ENCODE measurements at places on chromosomes 7 and 10.

GRCh38 chr7:104891949-104892348, 122.1 kb upstream of the KMT2E start:
- DNase-seq = no peak

GRCh38 chr10:11144626-11145494, 127.2 kb downstream of the CELF2 start:
- DNase-seq = no peak

GRCh38 chr10:49791100-49791499, 29.0 kb upstream of the OGDHL start:
- no peak for DNase-seq

DNA sequence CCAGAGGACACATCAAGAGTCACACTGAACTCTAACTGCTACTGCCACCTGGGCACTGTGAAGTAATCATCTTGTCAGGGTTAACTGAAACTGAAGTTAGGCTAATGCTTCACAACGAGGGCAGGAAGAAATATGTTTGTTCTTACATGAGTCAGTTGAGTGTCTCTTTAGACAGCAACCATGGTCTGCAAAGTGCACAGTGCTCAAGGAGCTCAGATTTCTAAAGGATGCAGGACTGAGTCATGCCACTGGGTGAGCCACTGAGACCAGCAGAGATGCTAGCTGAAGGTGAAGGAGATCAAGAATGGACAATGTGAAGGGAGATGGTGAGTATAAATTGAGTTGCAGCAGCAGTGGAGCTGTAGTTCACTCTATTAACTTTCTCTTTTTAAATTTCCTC, 76.0 kb upstream of the CTTNBP2 start:
- DNase-seq = no peak

DNA sequence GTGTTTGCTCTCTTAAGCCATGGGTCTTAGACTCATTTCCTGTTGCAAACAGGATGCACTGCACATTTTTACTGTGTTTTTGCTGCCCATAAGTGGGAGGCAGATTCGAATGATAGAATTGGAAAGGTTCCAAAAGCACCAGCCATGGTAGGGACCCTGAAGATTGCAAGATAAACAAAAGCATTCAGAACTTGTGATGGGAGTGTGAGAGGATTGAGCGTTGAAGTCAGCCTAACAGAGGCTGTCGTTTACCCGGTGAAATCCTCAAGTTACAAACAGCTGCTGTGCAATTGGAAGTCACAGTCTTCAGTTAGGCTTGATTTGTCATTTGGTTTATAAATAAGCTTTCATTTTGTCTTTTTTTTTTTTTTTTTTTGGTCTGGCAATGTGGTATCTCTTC, 192.7 kb upstream of the MKI67 start:
- DNase-seq = no peak

DNA sequence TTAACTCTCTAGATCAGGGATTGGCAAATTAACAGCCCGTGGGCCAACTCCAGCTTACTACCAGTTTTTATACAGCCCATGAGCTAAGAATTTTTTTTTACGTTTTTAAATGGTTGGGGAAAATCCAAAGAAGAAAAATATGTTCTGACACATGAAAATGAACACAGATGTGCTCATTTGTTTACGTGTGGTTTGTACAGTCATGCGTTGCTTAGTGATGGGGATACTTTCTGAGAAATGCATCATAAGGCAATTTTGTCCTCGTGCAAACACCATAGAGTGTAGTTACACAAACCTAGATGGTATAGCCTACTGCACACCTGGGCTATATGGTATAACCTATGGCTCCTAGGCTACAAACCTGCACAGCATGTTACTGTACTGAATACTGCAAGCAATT, 8.3 kb upstream of the SMKR1 start:
- peak; percentile 95 for DNase-seq

- peak; percentile 4 for DNase-seq
Observed at GRCh38 chr7:98210513-98211220, 572 bp upstream of the BHLHA15 start.

DNA sequence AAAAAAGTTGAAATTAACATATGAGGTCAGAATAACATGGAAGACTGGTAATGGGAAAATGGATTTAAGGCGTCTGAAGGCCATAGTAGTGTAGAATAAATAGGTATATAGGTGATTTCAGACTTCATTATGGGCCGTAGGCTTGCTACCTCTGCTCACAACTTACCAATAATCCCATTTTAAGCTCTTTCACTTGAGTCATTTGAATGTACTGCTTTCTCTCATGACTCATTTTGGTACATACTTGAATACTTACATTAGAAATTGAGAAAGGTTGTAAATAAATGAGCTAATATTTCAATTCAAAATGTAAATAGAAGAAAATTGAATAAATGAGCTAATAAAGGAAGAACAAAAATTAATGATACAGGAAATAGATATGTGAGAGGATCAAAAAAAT, 42.2 kb upstream of the NEUROD6 start:
- no peak for DNase-seq

GRCh38 chr10:86851328-86852207, 95.1 kb downstream of the BMPR1A start:
- peak; percentile 84 for DNase-seq

GRCh38 chr10:31709028-31709427, 219.6 kb downstream of the ARHGAP12 start:
- DNase-seq = no peak

DNA sequence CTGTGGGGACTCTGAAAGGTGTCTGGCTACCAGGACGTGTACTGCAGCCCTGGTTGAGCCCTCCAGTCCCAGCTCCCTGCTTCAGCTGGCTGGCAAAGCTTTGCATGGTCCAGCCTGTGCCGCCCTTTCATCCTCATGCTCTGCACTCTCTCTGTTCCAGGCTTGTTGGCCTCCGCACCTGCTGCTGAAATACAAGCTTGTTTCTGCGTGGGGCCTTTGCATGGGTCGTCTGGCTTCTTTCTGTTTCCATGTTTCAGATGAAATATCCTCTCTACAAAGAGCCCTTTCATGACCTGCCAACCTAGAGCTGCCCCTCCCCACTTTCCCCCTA, 45.9 kb downstream of the TSPAN15 start:
- no peak for DNase-seq

DNA sequence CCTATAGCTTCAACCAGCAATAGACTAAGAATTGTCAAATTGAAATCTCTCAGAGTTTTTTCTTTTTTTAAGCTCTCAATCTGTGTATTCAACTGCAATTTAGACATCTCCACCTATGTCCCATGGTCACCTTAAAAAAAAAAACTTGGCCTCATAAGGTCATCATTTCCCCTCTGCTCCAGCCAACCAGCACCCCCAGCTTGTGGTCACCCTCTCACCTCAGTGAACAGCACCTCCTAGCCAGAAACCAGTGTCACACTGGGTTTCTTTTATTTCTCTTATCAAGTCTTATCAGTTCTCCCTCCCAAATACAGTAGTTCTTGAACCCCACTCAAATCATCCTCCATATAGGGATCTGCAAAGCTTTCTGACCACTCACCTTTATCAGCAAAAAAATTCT, 4.0 kb downstream of the ITGB1 start:
- DNase-seq = no peak

DNA sequence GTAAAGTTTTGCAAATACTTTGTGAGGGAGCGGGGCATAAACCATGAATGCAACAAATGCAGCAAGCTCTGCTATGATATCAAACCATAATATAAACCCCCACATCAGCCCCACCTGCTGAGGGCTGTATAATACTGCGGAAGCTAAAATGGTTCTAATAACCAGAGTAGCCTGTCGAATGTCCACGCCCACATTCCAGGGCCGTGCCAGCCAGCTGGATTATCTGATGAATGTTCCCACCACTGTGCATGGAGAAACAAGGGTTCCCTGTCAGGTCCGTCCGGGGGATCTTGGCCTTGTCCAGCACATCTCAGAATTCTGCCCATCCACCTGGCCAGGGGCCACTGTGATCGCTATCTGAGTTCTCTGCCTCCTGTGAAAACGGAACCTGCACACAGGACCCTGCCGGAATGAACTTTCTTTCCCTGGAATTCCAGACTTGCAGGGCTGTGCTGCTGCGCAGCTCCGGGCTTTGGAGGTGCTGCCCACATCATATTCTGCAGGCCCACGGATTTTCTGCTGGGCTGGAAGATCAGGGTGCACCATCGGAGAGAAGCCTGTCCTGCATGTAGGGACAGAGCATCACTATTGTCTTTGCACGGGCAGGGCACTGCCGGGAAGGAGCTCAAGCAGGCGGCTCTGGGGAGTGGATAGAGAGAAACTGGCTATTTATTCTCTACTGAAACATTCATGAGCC, 77.0 kb upstream of the GNA12 start:
- peak; percentile 31 for DNase-seq

DNA sequence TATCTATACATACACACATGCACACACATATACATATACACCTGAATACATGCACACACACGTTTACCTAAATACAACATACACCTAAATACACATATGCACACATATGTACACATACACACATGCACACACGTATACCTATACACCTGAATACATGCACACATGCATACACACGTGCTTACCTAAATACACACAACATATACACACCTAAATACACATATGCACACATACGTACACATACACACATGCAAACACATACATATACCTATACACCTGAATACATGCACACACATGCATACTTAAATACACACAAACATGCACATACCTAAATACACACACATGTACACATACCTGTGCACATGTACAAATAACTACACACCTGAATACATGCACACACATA, 433.8 kb upstream of the FOXK1 start:
- no peak for DNase-seq

DNA sequence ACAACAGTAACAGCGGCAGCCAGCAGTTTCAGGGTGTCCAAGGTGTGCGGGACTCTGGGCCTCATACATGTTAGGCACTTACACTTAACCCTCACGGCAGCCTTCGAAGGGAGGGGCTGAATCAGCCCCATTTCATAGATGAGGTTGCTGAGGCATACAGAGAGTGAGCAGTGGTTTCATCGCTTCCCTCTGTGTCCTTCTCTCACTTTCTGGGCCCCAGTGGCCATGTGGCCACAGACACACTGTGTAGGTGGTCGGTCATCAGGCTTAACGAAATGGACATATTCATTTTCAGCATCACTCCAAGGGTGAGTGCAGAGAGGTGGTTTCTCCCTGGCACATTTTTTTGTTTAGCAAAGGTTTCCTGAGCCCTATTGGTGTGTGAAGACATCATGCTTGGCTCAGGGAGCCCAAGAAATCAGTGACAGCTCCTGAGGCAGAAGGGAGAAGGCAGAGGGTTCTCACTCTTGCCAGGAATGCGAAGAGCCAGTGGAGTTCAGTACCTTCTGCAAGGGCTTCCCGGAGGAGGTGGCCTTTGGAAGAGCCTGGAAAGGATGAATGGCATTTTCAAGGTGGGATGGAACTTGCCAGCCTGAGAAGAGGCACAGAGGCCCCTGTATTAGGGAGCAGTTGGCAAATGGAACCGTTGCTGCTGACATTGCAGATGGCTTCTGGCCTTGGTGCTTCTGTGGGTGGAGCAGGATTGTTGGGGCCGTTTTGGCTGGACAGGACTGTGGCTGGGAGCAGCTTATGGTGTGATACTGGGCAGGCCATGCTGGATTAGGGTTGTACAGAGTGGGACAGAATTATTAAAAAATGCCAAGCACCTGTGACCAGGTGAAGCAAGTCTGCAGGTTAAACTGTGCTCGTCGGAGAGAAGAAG, 61.7 kb upstream of the PPIF start:
- no peak for DNase-seq

GRCh38 chr10:20879136-20879535, 18.0 kb downstream of the NEBL start:
- DNase-seq = no peak

DNA sequence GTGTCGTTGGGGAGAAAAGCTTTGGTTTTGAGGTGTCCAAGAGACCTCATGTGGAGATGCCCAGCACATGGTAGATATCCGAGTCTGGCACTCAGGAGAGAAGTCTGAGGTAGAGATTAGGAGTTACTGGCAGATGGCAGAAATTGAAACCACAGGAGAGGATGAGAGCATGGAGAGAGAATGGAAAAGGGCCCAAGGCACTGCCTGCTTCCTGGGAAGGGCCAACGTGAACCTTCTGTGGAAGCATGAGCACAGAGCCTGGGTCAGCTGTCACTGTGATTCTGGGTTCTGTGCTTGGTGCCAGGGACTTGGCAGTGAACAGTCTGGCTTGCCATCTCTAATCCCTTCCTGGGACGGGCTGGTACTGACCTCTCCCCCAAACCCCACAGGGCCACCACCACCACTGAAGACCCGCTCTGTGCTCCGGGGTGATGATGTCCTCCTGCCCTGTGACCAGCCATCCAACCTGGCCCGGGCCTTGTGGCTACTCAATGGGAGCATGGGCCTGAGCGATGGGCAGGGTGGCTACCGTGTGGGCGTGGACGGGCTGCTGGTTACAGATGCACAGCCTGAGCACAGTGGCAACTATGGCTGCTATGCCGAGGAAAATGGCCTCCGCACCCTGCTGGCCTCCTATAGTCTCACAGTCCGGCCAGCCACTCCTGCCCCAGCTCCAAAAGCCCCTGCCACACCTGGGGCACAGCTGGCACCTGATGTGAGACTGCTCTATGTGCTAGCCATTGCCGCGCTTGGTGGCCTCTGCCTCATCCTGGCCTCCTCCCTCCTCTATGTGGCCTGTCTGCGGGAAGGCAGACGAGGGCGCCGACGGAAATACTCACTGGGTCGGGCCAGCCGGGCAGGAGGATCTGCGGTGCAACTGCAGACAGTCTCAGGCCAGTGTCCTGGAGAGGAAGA, 4.1 kb downstream of the MRPL43 start:
- DNase-seq = no peak

GRCh38 chr10:31751738-31752080, 176.9 kb downstream of the ARHGAP12 start:
- no peak for DNase-seq

GRCh38 chr7:48105045-48105444, 16.0 kb downstream of the UPP1 start:
- no peak for DNase-seq

DNA sequence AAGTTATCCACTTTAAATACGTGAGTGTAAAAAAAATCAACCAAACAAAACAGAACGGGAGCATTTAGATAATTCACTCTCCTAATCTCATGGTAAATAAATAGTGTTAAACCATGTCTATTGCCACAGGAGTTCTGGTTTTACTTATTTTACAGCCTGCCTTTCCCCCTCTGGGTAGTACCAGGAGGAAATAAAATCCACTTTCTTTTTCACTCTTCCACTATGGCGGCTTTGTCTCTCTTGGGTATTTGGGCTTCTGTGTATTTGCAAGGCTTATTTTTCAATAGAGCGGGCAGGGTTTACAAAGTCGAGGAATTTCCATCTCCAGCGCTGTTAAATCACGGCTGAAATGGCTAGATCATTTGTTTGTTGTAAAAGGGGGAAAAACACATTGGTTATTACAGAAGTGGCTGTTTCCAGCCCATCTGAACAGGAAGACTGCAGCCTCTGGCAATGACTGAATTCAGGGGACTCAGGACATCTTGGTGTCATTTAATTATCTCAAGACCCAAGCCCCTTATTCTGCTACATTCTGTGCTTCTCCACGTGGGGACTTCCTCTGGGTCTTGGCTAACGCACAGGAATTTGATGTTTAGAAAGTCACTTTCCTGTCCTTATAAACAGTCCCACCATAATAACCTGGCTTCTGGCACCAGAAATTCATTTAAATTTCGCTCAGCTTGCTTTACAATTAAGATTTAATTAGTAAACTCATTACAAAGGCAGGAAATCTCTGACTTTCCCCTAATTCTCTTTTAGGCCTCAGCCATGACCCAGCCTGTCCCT, 323.9 kb downstream of the GATA3 start:
- DNase-seq = no peak

Data from amniotic epithelial cell (primary cell).